Activated CD8-positive, alpha-beta memory T cell treated with anti-CD3 and anti-CD28 coated beads for 4 hours (primary cell): ENCODE measurements at places on chromosomes 12 and 14.

DNA sequence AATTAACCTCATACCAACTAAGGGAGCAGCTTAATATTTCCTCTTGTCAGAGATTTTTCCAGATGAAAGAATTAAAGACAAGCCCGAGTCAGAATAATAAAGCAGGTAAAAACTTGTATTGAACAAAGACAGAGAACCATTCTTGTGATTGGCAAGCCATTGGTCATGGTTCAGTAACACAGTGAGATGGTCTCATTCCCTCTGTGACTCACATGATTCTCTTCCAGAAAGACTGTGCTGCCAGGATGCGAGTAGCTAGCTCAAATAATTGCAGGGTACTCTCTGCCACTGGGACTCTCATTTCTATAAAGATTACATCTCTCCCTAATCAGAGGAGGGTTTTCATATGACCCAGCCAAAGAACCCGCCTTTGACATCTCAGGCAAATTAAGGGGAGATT is 179.4 kb downstream of the PHLDA1 start:
- no peak for DNase-seq

- no peak for DNase-seq
These were observed 1.9 kb downstream of the NTN4 start for GRCh38 chr12:95788637-95789036.

DNA sequence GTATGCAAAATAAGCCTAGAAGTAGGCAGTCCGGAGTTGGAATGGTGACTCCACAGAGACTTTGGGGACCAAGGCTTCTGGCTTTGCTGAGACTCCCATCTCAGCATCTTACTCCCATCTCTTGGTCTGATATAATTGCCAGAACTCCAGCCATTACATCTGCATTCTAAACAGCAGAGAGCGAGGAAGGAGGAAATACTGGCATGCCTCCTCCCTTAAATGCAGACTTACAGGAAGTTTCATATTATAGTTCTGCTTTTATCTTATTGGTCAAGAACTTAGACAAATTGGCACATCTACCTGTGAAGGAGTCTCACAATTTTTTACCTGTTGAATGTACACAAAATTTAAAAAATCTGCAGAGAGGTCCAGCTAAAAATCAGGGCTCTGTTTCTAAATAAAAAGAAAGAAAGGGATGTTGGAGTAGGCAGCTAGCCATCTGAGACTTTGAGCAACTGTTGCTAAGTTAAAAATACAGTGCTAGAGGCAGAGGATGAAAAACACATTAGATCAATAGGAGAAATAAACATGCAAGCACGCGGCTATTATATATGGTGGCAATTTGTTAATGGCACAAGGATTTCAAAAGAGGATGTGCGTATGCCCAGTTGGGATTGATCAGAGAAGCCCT is 209.9 kb upstream of the HMGA2 start:
- DNase-seq: no peak

DNA sequence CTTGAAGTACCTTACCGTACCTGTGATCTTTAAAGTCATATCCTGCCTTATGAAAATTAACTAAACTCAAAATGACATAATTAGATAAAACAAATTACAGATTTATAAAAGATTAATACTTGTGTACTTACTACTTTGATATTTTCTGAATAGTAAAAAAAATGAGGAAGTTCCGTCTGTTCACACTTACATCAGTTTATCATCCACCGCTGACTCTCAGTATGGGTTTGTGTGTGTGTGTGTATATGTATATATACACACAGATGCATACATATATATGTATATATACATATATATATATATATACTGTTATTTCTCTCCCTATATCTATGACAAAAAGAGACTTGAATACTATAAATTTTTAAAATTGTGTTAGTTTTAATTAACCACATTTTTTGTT is 65.0 kb upstream of the MON2 start:
- no peak for DNase-seq

DNA sequence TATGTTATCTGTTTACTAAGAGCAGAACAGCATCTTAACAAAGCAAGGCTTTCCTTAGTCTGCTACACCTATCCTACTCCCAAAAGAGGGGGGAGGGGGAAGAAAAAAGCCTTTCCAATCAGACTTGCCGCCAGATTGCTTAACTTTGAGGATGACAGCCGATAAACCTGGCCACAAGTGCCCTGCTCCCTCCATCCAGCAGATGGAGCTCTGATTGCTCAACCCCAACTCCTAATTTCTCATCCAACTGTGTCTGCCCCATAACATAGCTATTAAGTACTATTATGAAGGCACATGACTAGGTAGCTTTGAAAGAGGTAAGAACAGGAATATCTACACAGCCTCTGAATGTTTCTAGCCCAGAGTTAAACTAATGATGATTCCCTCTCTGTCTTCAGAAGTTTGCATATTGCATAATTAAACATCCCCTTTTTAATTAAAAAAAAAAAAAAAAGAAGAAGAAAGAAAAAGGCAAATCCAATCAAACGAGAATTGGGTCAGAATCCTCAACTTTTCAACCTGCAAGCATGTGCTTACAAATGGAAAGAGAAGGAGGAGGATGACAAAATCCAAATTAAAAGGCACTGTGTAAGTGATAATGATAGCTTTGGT is 247.4 kb downstream of the GALC start:
- DNase-seq: no peak

GRCh38 chr12:85527192-85527591 is 247.2 kb downstream of the ALX1 start:
- DNase-seq: no peak

DNA sequence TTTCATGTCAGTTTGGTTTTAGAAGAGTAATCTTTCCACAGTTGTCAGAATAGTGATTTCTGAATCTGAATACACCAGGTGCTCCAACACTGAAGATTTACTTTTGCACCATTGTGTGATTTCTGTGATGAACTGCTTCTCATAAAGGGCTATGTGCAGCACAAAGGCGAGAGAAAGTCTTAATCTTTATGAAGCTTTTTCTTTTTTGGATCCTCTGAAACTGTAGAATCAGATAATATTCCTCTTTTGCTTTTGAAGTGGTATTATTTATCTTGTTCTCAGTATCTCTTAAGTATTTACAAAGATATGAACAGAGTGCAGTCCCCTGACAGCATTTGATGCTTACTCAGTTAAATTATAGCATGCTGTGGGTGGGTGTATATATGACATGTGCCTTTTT is 207.8 kb downstream of the NAV3 start:
- no peak for DNase-seq

DNA sequence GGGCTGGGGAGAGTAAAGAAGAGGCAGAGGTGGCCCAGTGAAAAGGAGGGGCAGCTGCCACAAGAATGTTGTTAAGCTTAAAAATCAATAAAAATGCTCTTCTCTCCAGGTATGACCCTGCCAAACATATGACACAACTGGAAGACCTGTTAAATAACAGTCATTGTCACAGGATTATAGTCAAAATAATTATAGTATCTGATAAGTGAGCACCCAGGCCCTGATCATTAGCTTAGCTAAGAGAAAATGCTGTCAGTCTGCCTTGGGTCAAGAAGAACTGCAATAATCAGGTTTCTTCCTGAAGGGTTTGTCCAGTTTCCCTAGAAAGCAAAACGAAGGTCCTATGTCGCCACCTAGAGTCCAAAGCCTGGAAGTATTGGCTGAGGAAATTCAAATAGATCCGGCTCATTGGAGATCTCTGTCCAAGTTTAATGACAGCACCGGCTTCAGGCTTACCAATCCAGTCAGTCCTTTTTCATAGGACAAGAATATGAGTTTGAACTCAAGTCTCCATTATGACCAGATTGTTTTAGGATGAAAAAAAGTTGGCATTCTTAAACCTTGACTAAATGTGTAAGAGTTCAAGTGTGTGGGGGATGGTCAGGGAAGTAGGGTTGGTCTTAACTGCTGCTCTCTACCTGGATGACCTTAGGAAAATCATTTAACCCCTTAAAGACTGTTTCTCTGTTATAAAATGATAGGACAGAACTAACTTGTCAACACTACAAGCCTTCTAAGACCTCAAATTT is 22.5 kb upstream of the NKX2-8 start:
- DNase-seq: no peak

GRCh38 chr12:1080520-1081223 is 89.6 kb downstream of the ERC1 start:
- no peak for DNase-seq

DNA sequence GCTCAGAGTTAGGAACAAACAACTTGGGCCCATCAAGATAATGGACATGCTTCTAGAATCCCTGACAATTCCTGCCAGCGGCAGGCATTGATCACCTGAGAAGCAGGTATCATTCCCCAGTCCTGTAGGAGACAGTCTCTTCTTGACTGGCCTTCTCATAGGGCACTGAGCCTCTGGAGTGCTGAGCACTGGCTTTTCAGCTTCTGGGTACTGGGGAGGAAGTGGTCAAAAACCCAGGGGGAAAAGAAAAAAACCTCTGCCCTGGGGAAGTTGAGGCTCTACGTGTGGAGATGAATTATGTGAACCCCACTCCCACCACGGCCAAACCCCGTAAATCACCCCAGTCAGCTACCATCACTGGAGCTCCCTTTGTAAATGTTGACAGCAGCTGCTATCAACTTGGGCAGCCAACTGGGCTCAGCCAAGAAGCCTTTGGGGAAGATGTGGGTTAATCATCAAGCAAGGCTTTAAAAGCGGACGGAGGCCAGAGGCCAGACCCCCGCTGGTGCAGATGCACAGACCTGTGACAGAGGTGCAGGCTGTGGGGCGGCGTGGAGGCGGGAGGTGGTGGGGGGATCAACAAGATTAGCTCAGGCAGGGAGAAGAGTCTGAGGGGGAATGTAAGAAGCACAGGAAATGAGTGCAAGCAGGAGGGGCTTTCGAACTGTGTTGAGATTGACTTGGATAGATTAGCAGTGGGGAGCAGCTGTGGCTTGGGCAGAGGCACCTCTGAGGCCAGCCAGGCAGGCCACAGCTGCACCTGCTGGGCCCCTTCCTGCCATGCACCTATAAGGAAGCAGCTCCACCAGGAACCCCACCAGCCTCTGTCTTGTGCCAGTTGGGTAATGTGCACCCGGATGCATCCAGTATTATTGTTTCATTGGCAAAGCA is 105.4 kb upstream of the HIF1A start:
- DNase-seq: no peak

DNA sequence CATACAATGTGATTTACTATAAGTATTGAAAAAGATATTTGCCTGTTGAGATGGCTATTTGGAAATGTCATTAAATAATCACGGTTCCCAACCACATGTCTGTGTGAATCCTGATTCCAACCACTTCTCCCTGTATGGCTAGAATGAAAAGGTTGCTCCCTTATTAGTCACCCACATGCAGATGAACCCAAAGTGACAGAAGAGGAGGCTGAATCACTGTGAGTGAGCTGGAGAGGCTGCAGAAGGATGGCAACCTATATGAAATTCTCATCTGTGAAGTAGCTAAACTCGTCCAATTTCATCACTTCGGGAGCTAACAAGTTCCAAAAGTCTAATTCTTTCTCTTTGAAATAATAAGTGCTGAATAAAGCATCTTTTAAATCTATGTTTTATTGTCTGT is 300.5 kb downstream of the PRKD1 start:
- no peak for DNase-seq

- no peak for DNase-seq
These were observed 302.5 kb downstream of the EMP1 start for GRCh38 chr12:13499008-13499407.

- DNase-seq: no peak
These were observed 26.6 kb upstream of the ETV6 start for GRCh38 chr12:11622876-11623281.

DNA sequence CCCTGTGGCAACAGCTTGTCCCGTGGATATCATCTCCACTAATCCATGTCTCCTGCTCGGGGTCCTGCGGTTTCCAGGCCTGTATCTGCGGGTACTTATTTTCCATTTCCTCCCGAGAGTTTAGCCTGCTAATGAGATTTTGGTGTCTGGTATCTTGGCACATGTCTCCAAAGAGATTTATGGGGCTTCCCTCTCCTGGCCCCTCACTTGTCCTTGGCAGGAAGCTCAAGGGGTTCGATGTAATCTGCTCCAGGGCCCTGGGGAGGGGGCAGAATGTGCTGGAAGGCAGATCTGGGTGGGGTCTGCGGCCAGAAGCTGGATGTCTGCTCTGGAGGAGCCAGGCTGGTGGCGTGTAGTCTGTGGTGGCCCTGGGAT is 85.7 kb downstream of the KIF26A start:
- no peak for DNase-seq

GRCh38 chr12:5944688-5945070 is 380 bp downstream of the ANO2 start:
- no peak for DNase-seq

DNA sequence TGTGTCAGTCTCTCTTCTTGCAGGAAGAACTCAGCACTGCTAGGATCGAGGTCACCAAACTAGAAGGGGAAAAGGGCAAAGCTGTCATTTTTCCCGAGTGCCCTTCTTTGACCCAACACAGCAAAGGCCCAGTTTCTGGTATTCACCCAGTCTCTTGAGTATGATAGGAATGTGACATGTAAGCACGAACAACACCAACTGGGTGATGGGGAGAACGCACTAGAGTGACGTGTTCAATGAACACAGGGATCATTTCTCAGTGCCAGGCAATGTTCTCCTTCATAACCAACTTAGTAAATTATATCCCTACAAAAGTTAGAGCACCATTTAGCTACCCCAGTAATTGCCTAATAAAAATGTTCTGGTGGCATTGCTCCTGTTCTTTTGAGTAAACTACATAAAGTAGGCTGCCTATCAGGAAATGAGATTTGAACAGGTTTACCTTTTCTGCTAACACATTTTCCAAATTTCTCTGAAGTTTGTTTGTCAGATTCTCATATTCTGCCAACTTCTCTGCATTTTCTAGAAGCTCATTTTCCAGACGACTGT is 64.5 kb downstream of the NIN start:
- DNase-seq: no peak

DNA sequence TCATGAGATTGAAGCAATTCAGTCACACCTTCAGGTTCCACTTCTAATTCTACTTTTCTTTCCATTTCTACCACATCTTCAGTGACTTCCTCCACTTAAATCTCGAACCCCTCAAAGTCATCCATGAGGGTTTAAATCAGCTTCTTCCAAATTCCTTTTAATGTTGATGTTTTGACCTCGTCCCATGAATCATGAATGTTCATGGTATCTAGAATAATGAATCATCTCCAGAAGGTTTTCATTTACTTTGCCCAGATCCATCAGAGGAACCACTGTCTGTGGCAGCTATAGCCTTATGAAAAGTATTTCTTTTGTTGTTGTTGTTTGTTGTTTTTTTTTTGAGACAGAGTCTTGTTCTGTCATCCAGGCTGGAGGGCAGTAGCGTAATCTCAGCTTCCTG is 7.6 kb downstream of the RXYLT1 start:
- no peak for DNase-seq

DNA sequence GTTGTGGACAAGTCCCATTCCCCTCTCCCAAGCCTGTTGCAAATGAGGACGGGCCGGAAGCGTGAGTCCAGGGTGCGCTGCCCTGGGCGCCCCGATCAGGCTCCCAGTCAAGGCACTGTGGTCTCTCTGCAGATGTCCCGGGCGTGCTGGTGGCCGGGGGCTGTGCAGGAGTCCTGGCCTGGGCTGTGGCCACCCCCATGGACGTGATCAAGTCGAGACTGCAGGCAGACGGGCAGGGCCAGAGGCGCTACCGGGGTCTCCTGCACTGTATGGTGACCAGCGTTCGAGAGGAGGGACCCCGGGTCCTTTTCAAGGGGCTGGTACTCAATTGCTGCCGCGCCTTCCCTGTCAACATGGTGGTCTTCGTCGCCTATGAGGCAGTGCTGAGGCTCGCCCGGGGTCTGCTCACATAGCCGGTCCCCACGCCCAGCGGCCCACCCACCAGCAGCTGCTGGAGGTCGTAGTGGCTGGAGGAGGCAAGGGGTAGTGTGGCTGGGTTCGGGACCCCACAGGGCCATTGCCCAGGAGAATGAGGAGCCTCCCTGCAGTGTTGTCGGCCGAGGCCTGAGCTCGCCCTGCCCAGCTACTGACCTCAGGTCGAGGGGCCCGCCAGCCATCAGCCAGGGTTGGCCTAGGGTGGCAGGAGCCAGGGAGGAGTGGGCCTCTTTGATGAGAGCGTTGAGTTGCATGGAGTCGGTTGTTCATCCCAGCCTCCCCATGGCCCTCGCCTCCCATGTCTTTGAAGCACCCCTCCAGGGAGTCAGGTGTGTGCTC is 6.3 kb downstream of the SLC25A47 start:
- DNase-seq: no peak
